EL (cell line): ENCODE measurements at places on chromosomes 12 and 14.

DNA sequence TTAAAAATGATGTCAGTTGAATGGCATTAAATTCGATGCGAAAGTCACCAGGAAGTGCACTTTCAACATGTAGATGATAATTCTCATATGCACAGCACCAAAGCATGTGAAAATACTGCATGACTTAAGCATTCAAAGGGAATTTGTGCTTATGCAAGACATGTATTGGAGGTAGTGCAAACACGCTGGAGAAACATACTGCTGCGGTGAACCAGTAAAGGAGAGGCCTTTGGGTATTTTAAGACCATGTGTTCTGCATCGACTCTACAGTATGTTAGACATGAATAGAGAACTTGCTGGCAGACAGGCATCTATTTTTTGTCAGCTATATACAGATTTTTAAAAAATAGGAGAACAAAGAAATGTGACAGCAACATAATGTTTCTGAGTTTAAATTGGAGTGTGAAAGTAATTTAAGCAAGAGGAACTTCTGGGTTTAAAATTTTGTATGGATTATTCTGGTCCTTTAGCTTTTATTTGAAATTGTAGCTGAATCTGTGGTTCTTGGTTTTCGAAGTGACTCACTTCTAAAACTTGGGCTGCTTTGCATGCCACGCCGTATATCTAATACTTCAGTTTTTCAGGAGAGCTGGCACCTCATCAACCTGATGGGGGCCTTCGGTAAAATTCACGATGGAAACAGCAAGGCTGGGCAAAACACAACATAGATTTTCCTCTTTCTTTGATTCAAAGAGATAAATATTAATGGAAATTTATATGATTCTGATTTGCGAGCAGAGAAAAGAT is 408.7 kb downstream of the APAF1 start:
- DNase-seq, result no peak

DNA sequence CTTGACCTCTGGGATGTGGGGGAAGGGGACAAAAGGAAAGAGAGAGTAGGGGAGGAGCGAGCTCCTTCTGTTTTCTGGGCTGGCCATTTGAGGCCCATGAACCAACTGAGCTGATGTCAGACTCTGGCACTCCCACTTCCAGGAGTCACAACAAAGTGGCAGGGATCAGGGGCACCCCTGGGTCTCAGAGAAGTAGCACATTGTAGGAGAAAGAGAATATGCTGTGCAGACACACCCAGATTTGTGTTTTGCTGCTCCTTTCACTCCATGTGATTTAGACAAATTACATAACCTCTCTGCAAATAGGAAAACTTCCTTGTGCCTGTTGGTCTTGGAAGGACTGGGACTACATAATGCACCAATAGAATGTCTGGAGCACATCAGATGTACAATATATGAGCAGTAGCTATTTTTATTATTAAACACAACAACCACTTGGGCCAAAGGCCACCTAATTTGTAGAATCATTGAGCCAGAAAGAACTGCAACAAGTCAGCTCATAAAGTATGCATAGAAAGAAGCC is 265.5 kb downstream of the ZFP36L1 start:
- no peak for DNase-seq

- DNase-seq, result peak; percentile 54
These were observed 544 bp downstream of the ABCD4 start for GRCh38 chr14:74302152-74302628.

- DNase-seq, result no peak
These were observed 30.4 kb upstream of the ITPK1 start for GRCh38 chr14:93146119-93146518.

DNA sequence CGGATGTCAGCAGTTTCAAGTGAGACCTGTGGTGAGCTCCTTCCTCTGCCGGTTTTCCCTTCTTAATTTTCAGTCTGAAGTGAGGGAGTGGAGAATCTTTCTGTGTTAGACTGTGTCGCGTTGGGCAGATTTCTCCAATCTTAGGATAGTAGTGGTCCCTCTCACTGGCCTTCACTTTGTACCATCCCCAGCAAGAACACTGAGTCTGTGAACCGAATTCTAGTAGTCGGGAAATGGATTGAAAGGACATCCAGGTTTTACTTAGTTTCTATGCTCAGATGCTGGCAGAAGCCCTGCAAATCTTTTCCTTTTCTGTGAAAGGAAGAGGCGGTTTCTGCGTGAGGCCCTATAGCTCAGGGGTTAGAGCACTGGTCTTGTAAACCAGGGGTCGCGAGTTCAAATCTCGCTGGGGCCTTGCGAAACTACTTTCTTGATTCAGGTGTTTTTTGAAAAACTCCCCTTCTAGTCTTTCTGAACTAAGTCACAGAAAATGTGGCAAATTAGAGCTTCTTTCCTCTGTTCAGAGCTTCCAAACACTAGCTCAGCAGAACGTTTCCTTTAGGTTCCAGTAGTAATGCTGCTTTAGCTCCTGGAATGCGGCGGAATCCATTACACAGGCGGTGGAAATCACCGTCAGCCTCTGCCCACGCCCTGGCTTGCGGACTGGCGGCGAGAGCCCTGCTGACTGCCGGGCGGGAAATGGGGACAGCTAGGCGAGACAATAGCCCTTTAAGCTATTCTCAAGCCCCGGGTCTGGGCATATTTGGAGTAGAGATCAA is 2.8 kb upstream of the RNASE4 start:
- DNase-seq, result peak; percentile 92

GRCh38 chr12:96769400-96769799 is 137.7 kb upstream of the NEDD1 start:
- DNase-seq, result no peak

- DNase-seq, result no peak
These were observed 89.2 kb downstream of the PRMT8 start for GRCh38 chr12:3580094-3580749.

- DNase-seq, result no peak
These were observed 66.2 kb downstream of the MARK3 start for GRCh38 chr14:103451401-103451800.

DNA sequence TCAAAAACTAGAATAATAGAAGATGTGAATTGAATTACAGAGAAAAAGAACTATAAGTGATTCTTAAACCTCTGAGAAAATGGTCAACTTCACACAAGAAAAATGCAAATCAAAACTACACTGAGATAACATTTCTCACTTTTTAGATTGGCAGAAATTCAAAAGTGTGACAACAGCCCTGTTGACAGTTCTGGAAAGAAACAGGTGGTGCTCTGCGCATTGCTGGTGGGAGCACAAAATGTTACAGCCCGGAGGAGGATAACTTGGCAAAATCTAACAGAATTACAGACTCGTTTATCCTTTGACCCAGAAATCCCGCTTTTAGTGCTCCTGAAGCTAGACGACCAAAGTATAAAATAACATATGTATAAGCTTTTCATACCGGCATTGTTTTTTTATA is 222.5 kb upstream of the CNTN1 start:
- DNase-seq, result no peak

DNA sequence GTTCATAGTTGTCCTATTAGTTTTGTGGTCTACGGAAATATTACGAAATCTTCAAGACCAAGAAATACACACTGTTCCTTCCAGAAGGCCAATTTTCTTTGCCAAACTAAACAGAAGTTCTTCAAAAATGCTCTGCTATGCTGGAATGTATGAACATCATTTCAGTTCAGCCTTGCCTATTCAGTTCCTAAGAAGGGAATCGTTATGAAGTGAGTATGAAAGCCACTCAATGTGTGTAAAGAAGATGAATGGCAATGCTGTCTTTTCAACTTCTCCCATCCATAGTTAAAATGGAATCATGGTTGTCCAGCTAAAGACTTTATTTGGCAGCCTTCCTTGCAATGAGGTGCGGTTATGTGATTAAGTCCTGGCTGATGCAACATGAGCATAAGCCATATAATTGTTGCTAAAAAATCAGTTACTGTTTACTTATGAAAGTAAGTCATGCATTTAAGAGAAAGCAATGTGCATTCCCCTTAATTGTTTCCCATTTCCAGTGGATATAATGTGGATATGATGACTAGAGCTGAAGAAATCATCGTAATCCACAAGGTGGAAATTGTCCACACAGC is 73.8 kb upstream of the PTPRR start:
- DNase-seq, result peak; percentile 0

DNA sequence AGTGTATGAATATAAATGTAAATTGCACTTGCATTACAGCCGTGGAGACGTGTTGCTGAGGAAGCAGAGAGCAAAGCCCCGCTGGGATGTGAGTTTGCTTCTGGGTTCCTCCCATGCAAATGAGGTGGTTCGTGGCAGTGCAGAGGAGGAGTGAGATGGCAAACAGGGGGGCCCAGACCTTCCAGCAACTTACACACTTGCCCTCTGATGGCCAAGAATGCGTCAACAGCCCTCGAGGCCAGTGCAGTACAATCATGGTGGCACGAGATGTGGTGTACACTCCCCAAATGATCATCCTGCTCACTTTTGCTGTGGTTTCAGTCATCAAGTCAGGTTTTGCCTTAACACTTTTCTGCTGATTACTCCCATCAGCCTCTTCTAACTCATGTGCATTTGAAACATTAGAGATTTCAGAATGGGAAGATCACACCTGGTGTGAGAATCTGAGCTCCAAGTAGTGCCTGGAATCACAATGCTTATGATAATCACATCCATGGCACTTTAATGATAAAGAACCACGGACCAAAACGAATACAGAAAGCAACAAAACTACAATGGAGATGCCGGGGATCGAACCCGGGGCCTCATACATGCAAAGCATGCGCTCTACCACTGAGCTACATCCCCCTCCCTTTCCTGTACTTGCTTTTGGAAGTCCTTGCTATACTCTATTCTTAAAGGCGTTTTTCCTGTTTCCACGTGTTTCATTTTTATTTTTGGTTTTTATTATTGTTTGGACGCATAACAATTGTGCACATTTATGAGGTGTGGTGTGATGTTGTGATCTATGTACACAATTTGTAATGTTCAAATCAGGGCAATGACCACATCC is 7.0 kb upstream of the UBC start:
- peak; percentile 74 for DNase-seq

DNA sequence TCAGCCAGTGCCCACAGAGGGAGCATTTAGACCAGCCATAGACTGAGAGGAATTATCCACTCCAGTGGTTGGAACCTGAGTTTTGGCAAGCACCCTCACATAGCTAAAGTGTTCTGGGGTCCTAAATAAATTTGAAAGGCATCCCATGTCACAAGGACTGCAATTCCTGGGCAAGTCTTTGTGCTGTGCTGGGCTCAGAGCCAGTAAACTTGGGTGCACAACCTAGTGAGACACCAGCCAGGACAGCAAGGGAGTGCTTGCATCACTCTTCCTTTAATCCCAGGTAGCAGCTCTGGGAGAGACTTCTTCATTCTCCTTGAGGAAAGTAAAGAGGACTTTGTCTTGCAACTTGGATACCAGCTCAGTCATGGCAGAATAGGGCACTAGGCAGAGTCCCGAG is 142.0 kb upstream of the FSCB start:
- no peak for DNase-seq

DNA sequence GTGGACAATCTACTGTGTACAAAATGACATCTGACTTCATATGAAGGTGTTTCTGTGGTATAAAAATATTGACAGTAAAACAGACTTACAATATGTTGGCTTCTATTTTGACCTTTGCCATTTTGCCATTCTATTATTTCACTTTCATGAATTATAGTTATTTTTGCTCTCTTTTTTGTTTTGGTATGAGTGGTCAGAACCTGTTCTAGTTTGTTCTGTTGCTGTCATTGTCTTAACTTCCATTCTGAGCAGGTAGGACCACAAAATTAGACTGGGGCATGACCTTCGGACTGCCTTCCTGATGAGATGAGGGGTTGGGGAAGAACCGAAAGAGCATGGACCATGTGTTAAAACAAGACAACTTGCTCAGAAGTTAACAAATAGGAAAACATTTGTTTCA is 36.5 kb upstream of the IFNG-AS1 start:
- DNase-seq, result no peak

DNA sequence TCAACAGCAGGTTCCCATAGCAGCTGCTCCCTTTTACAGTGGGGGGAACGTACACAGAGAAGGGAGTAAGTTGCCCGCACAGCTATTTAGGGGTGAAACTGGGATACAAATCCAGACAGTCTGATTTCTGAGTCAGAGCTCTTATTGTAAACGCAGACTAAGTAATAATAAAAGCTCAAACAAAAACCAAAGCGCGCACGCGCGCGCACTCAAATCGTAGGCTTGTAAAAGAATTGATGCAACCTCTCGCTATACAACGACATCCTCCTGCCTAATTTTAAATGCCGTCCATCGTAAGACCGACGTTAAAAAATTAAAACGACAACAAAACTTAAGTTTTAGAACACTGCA is 747 bp upstream of the DACT1 start:
- peak; percentile 70 for DNase-seq

DNA sequence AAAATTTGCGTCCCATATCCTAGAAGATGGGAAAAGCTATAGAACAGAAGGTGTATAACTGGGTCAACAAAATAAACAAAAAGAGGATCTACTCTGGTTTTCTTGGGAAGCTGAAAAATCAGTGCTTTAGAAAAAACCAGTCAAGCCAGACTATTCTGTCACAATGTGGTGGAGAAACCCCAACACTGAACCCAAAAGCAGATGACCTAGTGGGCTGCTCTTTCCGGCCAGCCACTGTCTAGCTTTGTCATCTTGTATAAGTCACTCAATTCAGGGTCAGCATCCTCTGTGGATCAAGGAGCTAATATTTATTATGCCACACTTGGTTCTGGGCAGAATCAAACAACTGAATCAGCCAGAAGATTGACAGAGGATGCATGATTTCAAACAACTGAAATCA is 26.6 kb upstream of the TMCC3 start:
- DNase-seq, result no peak

DNA sequence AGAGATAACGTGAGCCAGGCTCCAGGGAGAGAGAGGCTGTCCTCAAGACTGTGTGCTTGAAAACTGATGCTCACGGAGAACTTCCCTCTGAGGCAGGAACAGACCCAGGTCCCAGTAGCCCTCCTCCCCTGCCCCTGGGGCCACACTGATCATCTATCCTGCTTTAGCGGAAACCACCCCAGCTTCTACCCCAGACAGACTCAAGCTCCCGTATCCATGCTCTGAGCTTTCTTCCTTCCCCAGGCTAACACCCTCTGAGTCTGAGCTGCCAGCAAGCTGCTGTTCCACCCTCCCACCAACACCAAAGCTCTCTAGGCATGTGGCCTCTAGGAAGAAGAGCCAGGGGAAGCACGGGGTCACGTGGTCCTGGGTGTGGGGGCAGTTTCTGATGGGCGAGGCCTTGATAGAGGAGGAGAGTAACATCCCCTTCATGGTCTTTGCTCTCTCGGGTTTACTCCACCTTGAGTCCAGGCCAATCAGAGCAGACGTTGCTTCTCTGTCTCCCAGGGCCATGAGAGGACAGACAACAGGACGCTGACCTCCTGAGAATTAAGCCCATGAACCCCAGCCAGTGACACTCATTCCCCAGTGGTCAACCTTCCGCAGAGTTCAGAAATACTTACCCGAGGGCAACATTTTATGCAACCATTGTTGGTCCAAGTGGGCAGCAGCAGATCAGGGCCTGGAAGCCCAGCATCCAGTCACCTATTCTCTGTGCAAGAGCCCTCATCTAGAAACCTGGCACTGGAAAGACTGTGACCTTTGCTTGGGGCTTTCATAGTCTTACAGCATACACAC is 1.4 kb downstream of the PCK2 start:
- DNase-seq, result peak; percentile 83

- no peak for DNase-seq
These were observed 17.5 kb downstream of the ZCRB1 start for GRCh38 chr12:42308390-42308789.
